ENCODE measurements at places on chromosomes 7 and 10. TPM values are rescaled to one million over a fixed set of nuclear protein-coding genes. Genes with fewer than 3 reads are reported as not detected.
A peak's percentile ranks its signal among the peaks of the same experiment; 100 is the strongest.

- no peak for DNase-seq
Measured at GRCh38 chr10:128149267-128150014, 23.2 kb upstream of the MKI67 start.

GRCh38 chr7:131014906-131015656, 281.1 kb upstream of the KLF14 start:
- no peak for DNase-seq

DNA sequence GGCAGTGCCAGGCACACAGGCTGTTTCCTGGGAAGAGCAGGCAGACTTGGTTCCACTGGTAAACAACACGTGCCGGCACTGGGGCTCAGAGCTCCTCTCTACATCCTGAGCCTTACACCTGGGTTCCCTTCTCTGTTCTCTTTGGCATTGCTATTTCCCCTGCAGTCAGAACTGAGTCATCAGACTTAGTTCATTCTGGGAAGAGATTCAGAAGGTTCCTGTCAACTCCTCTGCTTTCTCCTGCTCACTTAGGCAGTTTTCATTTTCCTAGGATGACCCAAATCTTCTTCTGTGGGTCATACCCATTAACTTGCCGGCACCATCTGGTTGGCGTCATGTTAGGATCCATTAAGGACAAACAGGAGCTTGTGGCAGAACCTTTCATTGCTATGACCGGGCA, 33.4 kb upstream of the LRRC18 start:
- DNase-seq: no peak

GRCh38 chr7:130366564-130366963, 13.7 kb upstream of the CPA1 start:
- DNase-seq: no peak

DNA sequence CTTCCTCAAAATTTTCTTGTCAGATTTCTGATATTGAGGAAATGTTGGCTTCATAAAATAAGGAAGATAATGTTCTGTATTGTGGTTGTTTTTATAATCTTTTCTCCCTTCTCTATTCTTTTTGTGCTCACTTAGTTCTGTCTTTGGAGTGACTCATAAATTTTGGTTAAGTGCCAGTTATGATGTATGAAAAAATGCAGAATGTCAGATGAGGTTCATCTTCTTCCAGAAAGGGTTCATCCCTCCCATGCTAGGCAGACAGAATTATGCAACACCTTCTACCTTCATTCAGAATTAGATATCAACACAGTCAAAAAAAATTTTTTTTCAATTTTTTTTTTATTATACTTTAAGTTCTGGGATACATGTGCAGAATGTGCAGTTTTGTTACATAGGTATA, 36.6 kb upstream of the CYP2C19 start:
- DNase-seq: no peak

DNA sequence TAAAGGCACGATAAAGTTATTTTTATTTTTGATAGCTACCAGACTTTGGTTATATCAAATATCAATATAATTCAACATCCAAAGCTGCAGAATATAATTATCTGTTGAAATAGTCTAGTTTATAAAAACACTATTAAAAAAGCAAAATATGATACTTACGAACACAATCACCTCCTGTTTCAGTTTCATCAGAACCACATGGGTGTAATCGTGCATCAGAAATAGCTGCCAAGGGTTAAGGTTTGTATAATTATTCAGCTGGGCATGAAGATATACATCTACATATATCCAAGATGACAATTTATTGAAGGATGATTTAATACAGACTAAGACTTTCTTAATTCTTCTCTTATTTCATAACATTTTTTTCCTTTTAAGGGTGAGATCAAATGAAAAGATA, 20.3 kb downstream of the VWDE start:
- DNase-seq: no peak

- DNase-seq: no peak
Measured at GRCh38 chr7:23065974-23066373, 39.6 kb upstream of the KLHL7 start.

DNA sequence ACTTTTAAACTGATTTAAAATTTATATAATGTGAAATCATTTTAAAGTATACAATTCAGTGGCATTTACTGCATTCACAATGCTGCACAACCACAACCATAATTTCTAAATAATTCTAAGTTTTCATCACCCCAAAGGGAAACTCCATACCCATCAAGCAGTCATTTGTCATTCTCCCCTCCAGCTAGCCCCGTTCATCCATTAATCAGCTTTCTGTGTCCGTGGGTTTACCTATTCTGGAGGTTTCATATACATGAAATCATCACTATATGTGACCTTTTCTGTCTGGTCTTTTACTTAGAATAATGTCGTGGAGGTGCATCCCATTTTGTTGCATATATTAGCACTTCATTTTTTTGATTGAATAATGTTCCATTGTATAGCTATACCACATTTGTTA, 214.1 kb downstream of the ADK start:
- no peak for DNase-seq

- no peak for DNase-seq
Measured at GRCh38 chr10:43888586-43888985, 239.9 kb upstream of the ZNF32 start.

- DNase-seq: no peak
Measured at GRCh38 chr10:83723080-83723479, 416.2 kb upstream of the GHITM start.

DNA sequence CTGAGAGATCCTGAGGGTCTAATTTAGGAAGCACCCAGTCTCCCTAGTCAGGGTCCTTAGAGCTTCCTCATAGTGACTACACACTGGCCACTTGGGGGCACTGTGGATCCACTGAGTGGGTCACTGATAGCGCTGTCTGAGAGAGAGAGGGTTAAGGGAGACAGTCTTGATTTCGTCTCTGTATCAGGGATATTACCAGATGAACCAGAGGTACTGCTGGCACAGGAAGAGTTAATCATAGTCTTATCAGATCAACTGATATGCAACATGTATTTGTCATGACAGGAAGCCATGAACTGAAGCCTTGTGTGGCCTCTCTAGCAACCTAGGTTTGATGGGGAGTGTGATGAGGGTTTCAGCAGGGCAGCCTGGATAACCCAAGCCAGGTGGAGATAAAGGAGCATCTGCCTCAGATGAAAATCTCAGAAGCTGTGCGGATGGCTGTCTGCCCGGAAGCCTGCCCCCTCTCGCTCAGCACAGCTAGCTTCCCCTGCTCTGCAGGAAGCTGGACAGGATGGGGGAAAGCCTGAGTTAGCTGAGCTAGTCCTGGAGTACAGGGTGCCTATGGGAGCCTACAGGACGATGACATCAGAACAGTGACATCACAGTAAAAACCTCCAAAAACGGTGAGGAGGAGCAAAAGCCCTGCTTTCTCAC, 214.0 kb upstream of the PRSS1 start:
- peak; percentile 19 for DNase-seq

GRCh38 chr7:91847231-91847630, 33.3 kb downstream of the MTERF1 start:
- no peak for DNase-seq

- no peak for DNase-seq
Measured at GRCh38 chr10:14995964-14996565, 36.9 kb downstream of the MEIG1 start.

- no peak for DNase-seq
Measured at GRCh38 chr7:1862560-1862959, 192.5 kb downstream of the ELFN1 start.

DNA sequence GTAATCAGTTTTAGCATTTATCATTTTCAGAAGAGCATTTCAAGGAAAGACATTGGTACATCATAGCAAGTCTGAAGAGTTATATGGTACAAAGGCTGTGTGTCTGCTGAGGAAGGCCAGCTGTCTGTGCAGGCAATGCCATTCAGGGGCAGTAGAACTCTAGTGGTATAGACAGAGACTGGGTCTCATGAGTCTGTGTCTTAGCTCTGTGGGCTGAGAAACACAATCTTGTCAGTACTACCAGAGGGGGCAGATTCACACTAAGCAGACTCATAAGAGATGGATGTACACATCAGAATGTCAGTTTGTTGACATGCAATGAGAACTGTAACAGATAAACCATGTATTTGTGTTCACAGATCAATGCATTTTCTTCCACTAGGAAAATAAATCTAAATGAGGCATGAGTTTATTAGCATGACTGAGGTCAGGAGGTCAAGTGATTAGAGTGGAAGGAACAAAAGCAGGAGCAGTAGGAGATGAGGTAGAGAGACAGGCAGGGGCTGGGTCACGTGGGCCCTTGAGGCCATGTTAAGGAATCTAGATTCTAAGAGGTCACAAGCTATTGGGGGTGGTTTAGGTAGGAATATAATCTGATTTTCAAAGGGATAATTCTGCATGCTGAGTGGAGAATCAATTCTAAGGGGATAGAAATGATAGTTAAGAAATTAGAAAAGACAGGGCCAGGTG, 7.5 kb upstream of the GGCT start:
- DNase-seq: no peak

DNA sequence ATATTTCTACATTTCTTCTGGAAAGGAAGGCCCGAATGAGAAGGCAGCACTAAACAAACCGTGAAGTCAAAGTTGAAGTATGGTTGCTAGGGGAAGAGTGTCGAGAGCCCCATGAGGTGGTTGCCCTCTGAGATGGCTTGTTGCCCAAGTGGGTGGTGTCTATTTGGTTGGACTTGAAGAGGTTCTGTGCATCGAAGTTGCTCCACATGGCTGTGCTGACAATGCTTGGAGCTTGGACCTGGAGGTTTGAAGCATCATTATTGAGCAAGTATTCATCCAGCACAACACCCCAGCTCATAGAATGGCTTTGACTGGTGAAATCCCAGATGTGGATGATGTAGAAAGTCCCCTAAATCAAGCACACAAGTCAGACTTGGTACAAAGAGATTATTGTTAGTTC, 165.2 kb upstream of the CDCA7L start:
- no peak for DNase-seq

GRCh38 chr10:50885097-50885859, at the start of gene A1CF:
Gene A1CF (minus strand): TSS chr10:50885627. CDS start chr10:50859940, 25,687 bp downstream.
- no peak for DNase-seq

DNA sequence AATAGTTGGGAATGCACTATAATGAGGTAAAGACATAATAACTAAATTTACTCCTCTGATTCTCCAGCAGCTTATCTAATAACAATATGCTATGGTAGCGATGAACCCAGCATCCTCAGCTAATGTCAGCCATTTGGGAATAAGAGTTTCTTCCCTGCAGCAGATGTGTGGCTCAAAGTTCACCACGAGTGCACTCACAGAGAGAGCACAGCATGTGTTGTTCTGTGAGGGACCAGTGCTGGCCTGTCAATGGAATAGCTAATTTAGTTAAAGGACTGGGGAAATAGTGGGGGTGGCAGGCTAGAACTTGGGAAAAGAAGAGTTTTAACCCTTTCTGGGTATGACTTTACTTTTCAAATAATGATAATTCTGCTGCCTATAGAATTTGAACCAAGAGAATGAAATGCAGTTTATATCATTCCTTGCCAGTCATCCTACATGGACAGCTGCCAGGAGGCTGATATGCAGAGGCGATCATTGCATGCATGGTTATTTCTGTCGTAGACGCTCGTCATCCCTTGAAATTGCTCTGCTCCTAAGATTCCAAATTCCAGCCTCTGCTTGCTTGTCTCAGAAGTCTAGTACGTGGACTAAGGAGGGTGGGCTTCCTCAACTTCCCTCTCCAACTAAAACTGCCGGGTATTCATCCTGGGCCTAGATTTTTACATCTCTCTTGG, 355.6 kb downstream of the RNLS start:
- DNase-seq: peak; percentile 37

DNA sequence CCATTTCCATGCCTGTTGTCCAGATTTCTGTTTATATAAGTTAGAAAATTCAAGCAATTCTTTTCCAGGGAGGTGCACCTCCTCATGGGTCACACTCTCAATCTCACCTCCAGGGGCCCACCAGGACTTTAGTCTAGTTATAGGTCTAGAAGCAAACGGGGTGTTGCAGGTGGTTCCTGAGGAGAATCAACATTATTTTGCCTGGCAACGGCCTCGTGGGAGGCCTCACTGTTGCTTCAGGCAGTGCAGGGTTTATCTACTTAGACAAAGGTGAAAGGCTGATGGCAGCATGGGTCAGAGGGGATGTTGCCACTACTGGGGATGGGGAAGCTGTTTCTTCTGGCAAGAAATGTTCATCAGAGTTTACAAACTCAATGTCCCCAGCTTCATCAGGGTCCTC, 56.7 kb upstream of the LRRC18 start:
- no peak for DNase-seq

The CALHM3 gene
- not detected for total RNA-seq

The SYT15B gene
- total RNA-seq: 0.93 TPM

The REPIN1 gene
- 110 TPM for total RNA-seq

The CCNJ gene
- 2.4 TPM for total RNA-seq

The SFRP4 gene
- 2.1 TPM for total RNA-seq

The TRIM74 gene
- total RNA-seq: not detected

The CABCOCO1 gene
- total RNA-seq: not detected

The ADIRF gene
- 41.1 TPM for total RNA-seq

The LIPJ gene
- not detected for total RNA-seq
